Natural killer cell (primary cell): ENCODE measurements at places on chromosomes 2 and 18. TPM values are rescaled to one million over a fixed set of nuclear protein-coding genes. Genes with fewer than 3 reads are reported as not detected.

GRCh38 chr2:20474757-20475566 is 28.1 kb downstream of the RHOB start:
- H3K27ac ChIP-seq: no peak overlapping the region
- H3K36me3 ChIP-seq: no peaks in the 10 kb centered on the region
- no peaks in the 10 kb centered on the region for H3K27me3 ChIP-seq
- H3K4me1 ChIP-seq: no peaks in the 10 kb centered on the region
- DNase-seq: no peak
- no peak overlapping the region for H3K4me3 ChIP-seq

- no peaks in the 10 kb centered on the region for H3K27me3 ChIP-seq
- H3K27ac ChIP-seq: peak overlapping the region; percentile 96
- no peak for DNase-seq
- no peaks in the 10 kb centered on the region for H3K36me3 ChIP-seq
- peaks cover 12% of the 10 kb centered on the region for H3K4me1 ChIP-seq
Observed at GRCh38 chr18:9914334-9914583, 443 bp downstream of the VAPA start.

The AKAIN1 gene
- not detected for total RNA-seq

GRCh38 chr2:80326214-80326613 is 21.7 kb upstream of the LRRTM1 start:
- H3K36me3 ChIP-seq: no peaks in the 10 kb centered on the region
- H3K27me3 ChIP-seq: peaks cover 3% of the 10 kb centered on the region
- no peak for DNase-seq
- no peak overlapping the region for H3K27ac ChIP-seq
- H3K4me1 ChIP-seq: no peaks in the 10 kb centered on the region

The ITPRIPL1 gene
- total RNA-seq: 20.5 TPM

The BARD1 gene
- total RNA-seq: 13.9 TPM

The PID1 gene
- total RNA-seq: 1.0 TPM

The CLIP4 gene
- 72.6 TPM for total RNA-seq

DNA sequence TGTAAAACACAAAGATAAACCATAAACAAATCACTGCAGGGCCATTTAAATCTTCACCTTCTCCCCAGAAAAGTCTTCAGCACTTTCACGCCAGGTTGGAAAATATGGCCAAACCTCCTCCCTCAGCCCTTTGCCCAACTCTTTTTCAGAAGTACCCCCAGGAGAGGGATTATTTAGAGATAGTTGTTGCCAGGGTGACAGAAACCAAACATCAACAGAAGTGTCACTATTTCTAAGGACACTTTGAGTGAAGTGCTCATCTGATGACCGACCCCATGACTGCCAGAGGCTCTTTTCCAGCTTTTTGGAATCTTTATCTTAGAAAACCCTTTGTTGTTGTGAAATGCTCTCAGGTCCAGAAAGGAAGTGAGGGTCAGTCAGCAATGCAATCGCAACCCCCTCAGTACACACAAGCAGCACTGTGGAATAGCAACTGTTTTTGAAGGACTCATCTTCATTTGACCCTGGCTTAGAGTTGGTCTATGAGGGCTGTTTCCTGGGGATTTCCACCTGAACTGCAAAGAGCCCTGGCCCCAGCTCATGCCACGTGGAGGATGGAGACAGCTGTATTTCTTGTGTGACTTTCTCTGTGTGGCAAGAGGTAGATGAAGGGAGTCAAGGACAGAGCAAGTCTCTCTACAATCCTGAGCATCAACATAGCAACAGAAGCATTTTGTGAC is 114.0 kb upstream of the STON1 start:
- peaks cover 22% of the 10 kb centered on the region for H3K4me1 ChIP-seq
- DNase-seq: no peak
- no peaks in the 10 kb centered on the region for H3K27me3 ChIP-seq
- H3K36me3 ChIP-seq: no peaks in the 10 kb centered on the region

The DNAJB2 gene
- 108 TPM for total RNA-seq

The ATP6V1C2 gene
- total RNA-seq: not detected

DNA sequence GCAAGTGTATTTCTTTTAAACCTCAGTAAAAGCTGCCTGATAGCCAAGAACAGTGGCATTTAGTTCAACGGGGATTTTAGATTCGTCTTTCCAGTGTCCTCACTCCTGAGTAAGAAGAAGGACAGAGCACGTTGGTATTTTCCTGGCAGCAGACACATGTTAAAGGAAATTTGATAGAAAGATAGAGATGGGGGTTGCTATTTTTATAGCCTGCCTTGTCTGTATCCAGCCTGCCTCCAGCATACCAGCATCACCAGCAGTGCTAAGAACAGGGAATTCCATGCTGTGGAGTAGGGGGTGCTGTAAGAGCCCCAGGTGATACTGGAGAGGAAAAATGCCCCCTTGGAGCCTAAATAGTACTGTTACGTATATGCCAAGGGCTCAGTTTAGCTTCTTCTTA is 1.1 kb upstream of the SMYD1 start:
- H3K4me3 ChIP-seq: no peak overlapping the region
- H3K27ac ChIP-seq: no peak overlapping the region
- H3K36me3 ChIP-seq: no peaks in the 10 kb centered on the region

DNA sequence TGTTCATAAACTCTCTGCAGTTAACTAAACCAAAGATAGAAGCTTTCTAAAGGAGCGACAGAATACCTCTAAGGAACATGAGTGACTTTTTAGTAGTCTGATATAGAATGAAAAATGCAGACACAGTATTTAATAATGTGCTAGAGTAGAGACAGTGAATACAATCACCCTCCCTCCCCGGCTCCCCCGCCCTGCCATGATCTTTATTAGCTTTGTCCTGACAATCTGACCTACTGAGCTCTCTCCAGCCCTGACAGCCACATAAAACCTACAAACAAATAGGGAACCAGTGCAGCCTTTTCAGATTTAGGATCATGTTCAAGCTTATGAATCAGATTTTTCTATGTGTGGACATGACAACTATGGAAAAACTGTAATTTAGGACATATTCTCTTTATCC is 777.6 kb upstream of the FANCL start:
- H3K27me3 ChIP-seq: no peaks in the 10 kb centered on the region
- no peaks in the 10 kb centered on the region for H3K36me3 ChIP-seq
- no peak overlapping the region for H3K4me3 ChIP-seq
- DNase-seq: no peak
- H3K27ac ChIP-seq: no peak overlapping the region

- no peaks in the 10 kb centered on the region for H3K4me1 ChIP-seq
- no peak for DNase-seq
- no peaks in the 10 kb centered on the region for H3K27me3 ChIP-seq
- H3K27ac ChIP-seq: no peak overlapping the region
- H3K36me3 ChIP-seq: no peaks in the 10 kb centered on the region
- H3K4me3 ChIP-seq: no peak overlapping the region
Observed at GRCh38 chr2:235564066-235564465, 70.2 kb downstream of the AGAP1 start.

The MLPH gene
- not detected for total RNA-seq

GRCh38 chr2:189152483-189152882 is 27.1 kb downstream of the COL5A2 start:
- no peak overlapping the region for H3K4me3 ChIP-seq
- no peak overlapping the region for H3K27ac ChIP-seq
- H3K27me3 ChIP-seq: no peaks in the 10 kb centered on the region
- H3K4me1 ChIP-seq: no peaks in the 10 kb centered on the region

GRCh38 chr18:44924785-44925499 is 244.3 kb downstream of the SETBP1 start:
- H3K27ac ChIP-seq: no peak overlapping the region
- no peak for DNase-seq
- no peak overlapping the region for H3K4me3 ChIP-seq
- no peaks in the 10 kb centered on the region for H3K36me3 ChIP-seq
- no peaks in the 10 kb centered on the region for H3K4me1 ChIP-seq
- no peaks in the 10 kb centered on the region for H3K27me3 ChIP-seq

DNA sequence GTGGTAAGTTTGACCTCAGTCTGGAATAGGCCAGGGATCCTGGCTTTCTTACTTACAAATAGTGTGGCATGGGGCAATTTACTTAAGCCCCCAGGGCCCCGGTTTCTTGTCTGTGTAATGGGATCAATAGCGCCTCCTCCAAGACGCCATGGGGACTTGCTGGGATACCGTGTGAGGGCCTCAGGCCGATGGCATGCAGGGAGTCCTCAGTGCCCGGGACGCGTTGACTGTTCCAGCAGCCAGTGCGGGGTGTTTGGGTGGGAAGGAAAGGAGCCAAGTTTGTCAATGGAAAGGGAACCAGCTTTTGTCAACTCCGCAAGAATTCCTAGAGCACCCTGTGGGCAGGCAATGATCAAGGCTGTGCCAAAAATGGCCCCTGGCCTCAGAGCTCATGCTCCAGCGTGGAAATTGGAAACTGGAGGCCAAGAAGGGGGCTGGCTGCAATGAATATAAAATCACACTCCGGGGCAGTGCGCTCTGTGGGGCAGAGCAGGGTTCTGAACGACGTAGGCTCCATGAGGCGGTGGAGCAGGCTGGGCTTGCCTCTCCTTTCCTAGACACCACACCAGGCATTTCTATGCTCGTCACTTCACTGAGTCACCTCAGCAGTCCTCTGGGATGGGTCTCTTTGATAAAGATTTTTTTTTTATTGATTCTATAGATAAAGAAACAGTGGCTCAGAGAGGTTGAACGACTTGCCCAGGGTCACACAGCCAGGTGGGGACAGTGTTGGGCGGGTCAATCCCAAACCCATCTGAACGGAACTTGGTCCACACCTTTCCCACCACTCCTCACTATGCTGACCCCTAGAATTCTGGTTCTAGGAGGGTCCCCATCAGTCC is 56.7 kb upstream of the ASAP2 start:
- no peak for DNase-seq
- H3K36me3 ChIP-seq: no peaks in the 10 kb centered on the region
- no peaks in the 10 kb centered on the region for H3K27me3 ChIP-seq
- H3K4me1 ChIP-seq: no peaks in the 10 kb centered on the region
- no peak overlapping the region for H3K4me3 ChIP-seq

DNA sequence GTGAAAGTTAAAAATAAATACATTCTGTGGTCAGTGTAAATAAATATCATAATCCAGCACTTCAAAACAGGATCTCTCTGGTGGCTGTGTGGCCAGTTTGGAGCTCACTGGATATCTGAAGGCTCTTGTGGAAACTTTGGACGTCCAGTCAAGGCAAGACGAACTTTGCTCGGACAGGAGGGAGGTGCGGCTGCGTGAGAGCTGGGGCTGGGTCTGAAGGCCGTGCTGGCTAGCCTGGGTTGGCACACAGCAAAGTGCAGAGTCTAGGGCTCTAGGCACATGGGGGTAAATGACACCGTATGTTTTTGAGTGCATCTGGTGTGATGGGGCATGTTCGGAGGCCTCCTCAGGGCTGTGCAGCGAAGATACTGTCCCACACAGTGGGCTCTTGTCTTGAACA is 78.9 kb upstream of the TXNDC2 start:
- H3K4me3 ChIP-seq: no peak overlapping the region
- no peak for DNase-seq
- no peaks in the 10 kb centered on the region for H3K36me3 ChIP-seq

DNA sequence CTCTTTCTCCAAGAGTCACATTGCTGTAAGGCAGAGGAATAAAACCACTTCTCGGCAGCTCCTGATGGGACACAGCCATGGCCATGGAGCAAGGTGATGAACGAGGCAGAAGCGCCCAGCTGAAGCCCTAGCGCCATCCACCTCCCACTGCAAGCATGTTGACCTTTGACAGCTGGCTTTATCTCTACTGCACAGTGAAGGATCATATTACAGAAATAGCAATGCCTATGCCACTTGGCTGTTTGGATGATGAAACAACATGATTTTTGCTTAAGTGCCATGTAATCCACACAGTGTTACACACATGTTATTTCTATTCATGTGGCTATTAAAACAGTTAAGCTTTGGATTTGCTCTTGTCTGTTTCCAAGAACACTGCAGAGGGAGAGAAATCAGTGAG is 167.7 kb downstream of the VAPA start:
- H3K4me1 ChIP-seq: no peaks in the 10 kb centered on the region
- H3K4me3 ChIP-seq: no peak overlapping the region
- no peak overlapping the region for H3K27ac ChIP-seq
- no peaks in the 10 kb centered on the region for H3K36me3 ChIP-seq
- no peaks in the 10 kb centered on the region for H3K27me3 ChIP-seq

- H3K4me3 ChIP-seq: peak overlapping the region; percentile 56
- peak overlapping the region; percentile 46 for H3K27ac ChIP-seq
- no peaks in the 10 kb centered on the region for H3K27me3 ChIP-seq
- H3K4me1 ChIP-seq: peaks cover 14% of the 10 kb centered on the region
- DNase-seq: no peak
- H3K36me3 ChIP-seq: no peaks in the 10 kb centered on the region
Observed at GRCh38 chr2:180979749-180980105, 678 bp upstream of the UBE2E3 start.

The CHRNA1 gene
- total RNA-seq: not detected

The SERPINB5 gene
- total RNA-seq: not detected

- DNase-seq: no peak
- H3K4me1 ChIP-seq: no peaks in the 10 kb centered on the region
- H3K4me3 ChIP-seq: no peak overlapping the region
- no peaks in the 10 kb centered on the region for H3K27me3 ChIP-seq
Observed at GRCh38 chr2:12890066-12890465, 173.3 kb downstream of the TRIB2 start.

The FSHR gene
- not detected for total RNA-seq

The ATP6V1B1 gene
- not detected for total RNA-seq

The IL1F10 gene
- not detected for total RNA-seq

GRCh38 chr2:233413559-233414272 is 59.4 kb downstream of the DGKD start:
- no peak overlapping the region for H3K4me3 ChIP-seq
- H3K27me3 ChIP-seq: no peaks in the 10 kb centered on the region
- peaks cover 55% of the 10 kb centered on the region for H3K4me1 ChIP-seq

- no peaks in the 10 kb centered on the region for H3K36me3 ChIP-seq
- DNase-seq: no peak
- no peak overlapping the region for H3K4me3 ChIP-seq
- H3K4me1 ChIP-seq: peaks cover 3% of the 10 kb centered on the region
Observed at GRCh38 chr2:168355121-168355520, 101.0 kb upstream of the CERS6 start.

The C2orf92 gene
- total RNA-seq: 13.4 TPM

DNA sequence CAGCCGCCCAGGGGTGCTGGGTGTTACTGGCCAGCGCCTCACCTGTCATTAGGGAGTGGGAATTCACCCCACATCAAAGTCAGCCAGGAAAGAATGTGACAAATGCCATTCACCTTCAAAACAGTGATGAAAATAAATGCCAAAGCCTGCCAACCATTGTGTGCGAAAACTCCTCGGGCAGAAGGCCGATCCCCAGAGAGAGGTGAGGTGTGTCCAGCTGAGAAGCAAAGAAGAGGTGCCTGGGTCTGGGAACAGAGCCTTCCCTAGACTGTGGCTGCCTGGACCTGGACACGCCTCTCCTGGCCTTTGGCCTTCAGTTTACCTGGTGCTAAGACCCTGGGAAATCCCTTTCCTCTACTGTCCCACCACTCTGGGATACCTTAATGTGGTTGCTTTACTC is 142.7 kb downstream of the CYP26B1 start:
- H3K27me3 ChIP-seq: no peaks in the 10 kb centered on the region
- H3K27ac ChIP-seq: no peak overlapping the region
- H3K36me3 ChIP-seq: no peaks in the 10 kb centered on the region
- H3K4me1 ChIP-seq: no peaks in the 10 kb centered on the region

- H3K4me3 ChIP-seq: no peak overlapping the region
- DNase-seq: no peak
- no peaks in the 10 kb centered on the region for H3K27me3 ChIP-seq
- H3K4me1 ChIP-seq: no peaks in the 10 kb centered on the region
- no peak overlapping the region for H3K27ac ChIP-seq
Observed at GRCh38 chr2:45332094-45332493, 279.0 kb downstream of the SRBD1 start.

- no peak overlapping the region for H3K4me3 ChIP-seq
- H3K27me3 ChIP-seq: no peaks in the 10 kb centered on the region
- H3K36me3 ChIP-seq: no peaks in the 10 kb centered on the region
- peaks cover 29% of the 10 kb centered on the region for H3K4me1 ChIP-seq
- no peak for DNase-seq
Observed at GRCh38 chr18:46411191-46411828, 245.7 kb downstream of the LOXHD1 start.
